ENCODE measurements at places on chromosomes 12 and 14. TPM values are rescaled to one million over a fixed set of nuclear protein-coding genes. Genes with fewer than 3 reads are reported as not detected.

SYNE3 gene
- total RNA-seq: 0.70 TPM

M6PR gene
- total RNA-seq: 147 TPM

KSR2 gene
- 0.76 TPM for total RNA-seq

RPGRIP1 gene
- total RNA-seq: 0.28 TPM

RAPGEF3 gene
- 0.61 TPM for total RNA-seq

SPIC gene
- total RNA-seq: not detected

PMEL gene
- 1.1 TPM for total RNA-seq

TPPP2 gene
- total RNA-seq: not detected

C14orf180 gene
- not detected for total RNA-seq

ZFP36L1 gene
- total RNA-seq: 188 TPM

LRRC43 gene
- not detected for total RNA-seq

TMEM106C gene
- total RNA-seq: 120 TPM

EML5 gene
- 0.32 TPM for total RNA-seq

CLEC9A gene
- not detected for total RNA-seq

CPNE6 gene
- not detected for total RNA-seq

RPL10L gene
- not detected for total RNA-seq

FGF23 gene
- not detected for total RNA-seq

APOF gene
- not detected for total RNA-seq

RNASE1 gene
- total RNA-seq: not detected

TOMM20L gene
- not detected for total RNA-seq

KLRB1 gene
- not detected for total RNA-seq

MYF6 gene
- total RNA-seq: not detected

POLE gene
- 48.8 TPM for total RNA-seq

B4GALNT1 gene
- total RNA-seq: 42.2 TPM

HCAR3 gene
- total RNA-seq: 0.08 TPM

RTL1 gene
- total RNA-seq: 0.26 TPM

GPRC5A gene
- 268 TPM for total RNA-seq

CCDC175 gene
- not detected for total RNA-seq

OR4K13 gene
- not detected for total RNA-seq

SERPINA6 gene
- total RNA-seq: 2.0 TPM

MYF5 gene
- total RNA-seq: not detected

TC2N gene
- total RNA-seq: 0.81 TPM

ENDOU gene
- total RNA-seq: not detected

SLC39A2 gene
- total RNA-seq: not detected

FGD6 gene
- total RNA-seq: 12.1 TPM

JPH4 gene
- total RNA-seq: 0.21 TPM

GLT8D2 gene
- 0.23 TPM for total RNA-seq

ZNF705A gene
- total RNA-seq: not detected

MUCL1 gene
- total RNA-seq: not detected

PLBD1 gene
- total RNA-seq: 4.6 TPM

SLCO1B3 gene
- 11.1 TPM for total RNA-seq

SLC35E3 gene
- total RNA-seq: 15.6 TPM

All from A549 treated with AZD2906 at 1 μM for 4 hours (cell line).